Activated naive CD4-positive, alpha-beta T cell treated with anti-CD3 and anti-CD28 coated beads, Interleukin-2, amount 50 U/mL, for 16 hours (primary cell): ENCODE measurements at places on chromosomes 4 and X.
A peak's percentile ranks its signal among the peaks of the same experiment; 100 is the strongest.

DNA sequence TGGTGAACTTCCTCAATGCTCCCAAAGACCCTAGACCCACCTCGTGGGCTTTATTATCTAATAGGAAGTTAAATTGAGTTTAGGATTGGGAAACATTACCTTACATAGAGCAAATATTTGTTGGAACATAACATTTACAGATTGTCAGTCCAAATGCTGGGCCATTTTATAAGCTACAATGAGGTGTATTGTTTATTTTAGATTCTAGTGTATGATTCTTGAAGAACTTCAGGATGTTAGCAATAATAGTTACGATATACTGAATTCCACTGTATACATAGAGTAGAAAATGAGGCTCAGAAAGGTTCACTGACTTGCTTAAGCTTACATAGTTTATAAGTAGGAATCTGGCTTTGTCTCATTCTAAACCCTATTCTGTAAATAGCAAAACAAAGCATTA lies 37.4 kb downstream of the PAQR3 start:
- DNase-seq = no peak

GRCh38 chr4:8754634-8755589 lies 116.7 kb downstream of the HMX1 start:
- DNase-seq = peak; percentile 7

GRCh38 chr4:80153874-80154544 lies 43.3 kb upstream of the PRDM8 start:
- no peak for DNase-seq

DNA sequence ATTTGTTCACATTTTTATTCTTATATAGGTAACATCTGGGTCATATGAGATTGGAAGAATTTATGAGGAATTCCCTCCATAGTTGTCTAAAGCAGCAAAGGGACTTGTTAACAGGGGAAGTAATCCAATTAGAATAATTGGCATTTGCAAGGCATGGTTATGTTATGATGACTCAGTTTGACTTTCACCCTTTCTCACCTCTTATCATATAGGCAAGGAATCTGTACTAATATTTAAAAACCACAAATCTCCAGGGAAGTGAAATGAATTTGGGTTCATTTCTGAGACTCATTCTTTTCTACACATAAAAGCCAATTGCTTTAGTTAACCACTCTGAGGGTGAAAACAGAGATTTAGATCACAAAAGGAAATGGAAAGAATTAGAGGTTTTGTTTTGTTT lies 281.5 kb upstream of the DKK2 start:
- DNase-seq = no peak

DNA sequence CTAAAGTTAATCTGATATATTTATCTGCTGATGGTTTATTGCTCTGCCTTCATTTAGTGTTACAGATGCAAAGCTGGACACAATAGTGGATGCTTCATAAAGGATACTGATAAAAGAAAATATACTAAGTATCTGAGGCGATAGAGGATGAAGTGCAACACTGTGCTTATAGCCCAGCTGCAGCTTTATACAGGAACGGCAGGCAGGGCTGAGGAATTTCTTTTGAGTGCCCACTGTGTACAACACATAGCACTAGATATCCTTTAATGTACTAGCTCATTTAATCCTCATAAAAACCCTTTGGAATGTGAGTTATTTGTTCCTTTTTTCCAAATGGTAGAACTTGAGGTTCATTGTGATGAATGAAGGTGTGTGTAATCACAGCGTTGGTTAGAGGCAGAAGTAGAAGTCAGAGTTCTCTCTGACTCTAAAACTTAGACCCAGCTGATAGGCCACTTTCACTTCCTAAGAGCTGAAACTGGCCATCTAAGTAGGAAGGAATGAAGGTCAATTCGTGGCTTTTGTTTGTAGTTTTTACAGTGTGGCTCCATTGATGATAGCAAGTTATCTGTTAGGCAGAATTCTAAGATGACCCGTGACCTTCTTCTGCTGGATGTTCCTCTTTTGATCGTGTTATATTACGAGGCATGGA lies 138.0 kb downstream of the VEGFC start:
- DNase-seq = no peak

- no peak for DNase-seq
These were observed 67.8 kb upstream of the ATP6AP2 start for GRCh38 chrX:40513012-40513411.

DNA sequence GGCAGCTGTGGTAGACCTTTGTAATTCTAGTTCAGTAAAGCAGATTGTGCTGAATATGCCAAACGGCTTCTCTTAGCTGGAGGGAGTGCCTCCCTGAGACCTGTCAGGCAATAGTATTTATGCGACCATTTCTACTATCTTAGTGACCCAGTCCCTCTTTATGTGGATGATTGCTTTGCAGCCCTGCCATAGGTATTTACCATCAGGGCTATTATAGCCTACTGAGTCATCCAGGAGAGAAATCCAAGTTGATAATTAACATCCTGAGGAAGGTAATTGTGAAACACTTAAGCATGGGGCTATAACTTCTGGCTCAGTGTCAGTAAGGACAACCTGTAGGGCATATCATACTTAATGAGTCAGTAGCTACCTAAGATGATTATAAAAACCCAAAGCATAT lies 103.9 kb upstream of the MAOA start:
- no peak for DNase-seq

GRCh38 chr4:1658146-1658545 lies 26.0 kb downstream of the FAM53A start:
- DNase-seq = no peak

- no peak for DNase-seq
These were observed 98.2 kb downstream of the KLHL8 start for GRCh38 chr4:87122252-87122651.

DNA sequence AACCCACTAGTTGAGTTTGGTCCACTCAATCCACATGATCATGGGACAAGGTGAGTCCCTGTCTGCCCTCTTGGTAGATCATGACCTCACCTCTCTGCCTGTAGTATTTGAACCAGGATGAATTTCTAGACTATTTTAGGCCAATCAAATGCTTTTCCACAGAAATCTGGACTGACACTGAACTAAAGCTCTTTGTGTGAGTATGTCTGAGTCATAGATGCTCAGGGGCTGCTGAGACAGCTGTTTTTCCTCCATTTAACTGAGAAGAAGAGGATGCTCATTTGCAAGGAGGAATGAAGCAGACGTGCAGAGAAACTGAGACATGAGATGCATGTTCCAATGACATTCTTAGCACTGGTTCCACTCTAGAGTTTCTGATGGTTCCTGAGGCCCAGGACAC lies 77.3 kb upstream of the TMEM47 start:
- DNase-seq = no peak

DNA sequence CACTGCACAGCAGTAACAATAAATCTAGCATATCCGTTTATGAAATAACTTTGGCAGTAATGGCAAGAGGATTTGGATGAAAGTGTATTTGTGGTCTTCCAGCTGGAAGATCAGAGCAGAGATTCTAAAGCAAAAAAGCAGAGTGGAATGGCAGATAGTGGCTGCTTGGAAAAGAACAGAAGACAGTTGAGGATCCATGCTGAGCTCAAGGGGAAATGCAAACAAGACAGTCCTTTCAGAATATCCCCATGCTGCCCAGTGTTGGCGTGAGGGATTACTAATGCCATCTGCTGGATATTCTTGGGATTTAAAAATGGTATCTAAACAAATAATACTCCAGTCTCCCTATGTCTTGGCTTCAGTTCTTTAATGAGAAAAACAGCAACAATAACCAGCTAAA lies 629.1 kb upstream of the ATOH1 start:
- no peak for DNase-seq

DNA sequence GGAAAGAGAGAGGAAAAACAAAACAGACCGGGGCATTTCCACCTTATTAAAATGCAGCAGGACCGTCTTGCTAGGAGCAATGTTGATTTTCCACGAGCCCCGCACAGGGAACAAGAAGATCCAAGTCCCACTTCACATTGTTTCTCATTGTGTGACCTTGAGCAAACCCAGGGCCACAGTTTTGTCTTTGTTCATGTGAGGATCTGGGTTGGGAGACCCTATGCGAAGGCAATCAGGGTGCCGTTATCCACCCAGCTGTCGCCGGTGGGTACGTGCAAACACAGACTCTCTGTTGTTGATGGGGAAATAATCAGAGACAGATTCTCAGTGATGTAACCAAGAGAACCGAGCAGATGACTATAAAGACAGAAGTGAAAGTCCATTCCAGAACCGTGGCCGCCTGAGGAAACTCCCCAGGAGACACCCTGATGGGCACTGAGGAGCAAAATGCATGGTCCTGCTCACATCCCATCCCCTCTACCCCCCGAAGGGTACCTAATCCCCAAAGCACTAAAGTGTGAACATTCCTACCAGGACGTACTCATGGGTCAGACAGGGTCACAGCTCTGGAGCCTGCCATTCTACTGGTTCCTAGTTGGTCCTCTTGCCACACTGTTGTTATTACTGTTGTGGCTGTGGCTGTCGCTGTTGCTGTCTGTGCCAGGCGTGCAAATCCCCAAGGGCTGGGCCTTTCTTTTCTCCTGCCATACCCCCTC lies 102.7 kb upstream of the RBPJ start:
- no peak for DNase-seq

- DNase-seq = no peak
These were observed 9.2 kb downstream of the WDR1 start for GRCh38 chr4:10107111-10108091.

DNA sequence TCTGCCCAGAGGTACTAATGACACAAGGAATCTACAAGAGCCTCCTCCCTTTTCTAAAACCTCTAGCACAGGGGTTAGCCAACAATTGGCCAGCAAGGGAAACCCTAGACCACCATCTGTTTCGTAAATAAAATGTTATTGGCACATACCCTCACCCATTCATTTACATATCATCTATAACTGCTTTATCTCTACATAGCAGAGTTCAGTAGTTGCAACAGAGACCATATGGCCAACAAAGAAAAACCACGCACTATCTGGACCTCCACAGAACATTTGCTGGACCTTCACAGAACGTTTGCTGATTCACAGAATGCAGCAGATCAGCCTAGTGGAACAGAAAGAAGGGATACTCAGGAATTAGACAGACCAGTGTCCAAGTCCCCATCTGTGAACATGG lies 9.4 kb downstream of the SLC2A9 start:
- DNase-seq = no peak

GRCh38 chrX:17266136-17266535 lies 108.9 kb upstream of the NHS start:
- no peak for DNase-seq

DNA sequence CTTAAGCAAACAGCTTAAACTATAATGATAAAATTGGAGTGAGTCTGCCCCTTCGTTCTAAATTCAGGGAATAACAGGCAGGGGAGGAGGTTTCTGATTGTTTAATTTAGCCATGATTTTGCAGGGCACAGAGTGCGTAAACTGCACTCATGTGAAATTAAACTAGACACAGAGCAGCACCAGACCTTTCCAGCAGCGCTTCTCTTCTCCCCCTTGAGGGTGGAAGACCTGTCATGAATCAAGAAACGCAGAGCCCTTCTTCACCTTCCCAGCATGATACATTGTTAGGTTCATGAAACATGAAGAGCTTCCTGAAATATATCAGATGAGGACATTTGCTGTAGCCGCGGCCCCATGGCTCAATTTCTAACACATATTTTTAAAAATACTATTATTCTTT lies 63.1 kb downstream of the FAM114A1 start:
- DNase-seq = no peak

DNA sequence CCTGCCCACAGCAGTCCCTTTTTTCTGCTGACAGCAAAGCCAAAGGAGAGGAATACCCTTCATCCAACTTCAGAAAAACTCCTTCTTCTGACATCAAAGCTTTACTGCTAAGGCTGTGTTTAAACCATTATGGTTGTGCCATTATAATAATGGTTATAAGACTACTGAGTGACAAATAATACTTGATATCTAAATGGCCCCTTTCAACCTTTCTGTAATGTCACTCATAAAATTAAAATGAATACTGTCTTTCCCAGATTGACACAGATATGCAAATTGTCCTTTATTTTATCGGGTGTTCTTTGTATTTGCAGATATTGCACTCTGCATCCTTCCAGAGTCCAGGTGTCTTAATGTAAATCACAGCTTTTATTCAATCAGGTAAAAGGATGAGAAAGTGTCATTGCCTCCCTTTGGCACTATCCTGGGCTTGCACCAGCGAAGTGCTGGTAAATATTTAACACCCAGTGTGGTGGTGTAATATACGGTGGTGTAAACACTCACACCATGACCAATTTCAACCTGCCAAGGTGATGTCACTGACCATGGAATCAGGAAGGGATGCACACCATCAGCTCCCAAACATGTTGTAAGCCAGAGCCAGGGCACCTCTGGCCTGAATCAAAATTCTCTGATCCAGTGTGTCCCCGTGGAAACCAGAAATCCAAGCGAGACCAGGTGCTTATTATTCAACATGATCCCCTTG lies 139.4 kb upstream of the TENM3 start:
- DNase-seq = no peak

GRCh38 chr4:141642711-141643110 lies 6.3 kb downstream of the IL15 start:
- DNase-seq = no peak

DNA sequence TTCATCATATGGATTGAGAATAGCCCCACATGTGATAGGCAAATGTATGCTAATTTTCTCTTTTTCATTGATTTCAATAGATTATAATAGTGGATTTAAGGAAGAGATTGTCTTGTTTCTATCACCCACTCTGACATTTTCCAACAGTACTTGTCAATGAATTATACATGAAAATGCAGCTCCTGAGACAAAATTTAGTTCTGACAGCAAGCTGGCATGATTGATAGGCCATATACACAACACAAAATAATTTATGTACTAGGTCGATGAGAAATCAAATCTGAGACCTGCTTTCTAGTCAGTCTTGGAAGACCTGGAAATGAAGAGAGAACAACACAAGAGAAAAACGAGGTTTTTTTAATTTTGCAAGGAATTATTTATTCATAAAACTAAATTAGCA lies 118.0 kb upstream of the MYOZ2 start:
- no peak for DNase-seq

- DNase-seq = no peak
These were observed 361.0 kb upstream of the FAT1 start for GRCh38 chr4:187084701-187085100.

DNA sequence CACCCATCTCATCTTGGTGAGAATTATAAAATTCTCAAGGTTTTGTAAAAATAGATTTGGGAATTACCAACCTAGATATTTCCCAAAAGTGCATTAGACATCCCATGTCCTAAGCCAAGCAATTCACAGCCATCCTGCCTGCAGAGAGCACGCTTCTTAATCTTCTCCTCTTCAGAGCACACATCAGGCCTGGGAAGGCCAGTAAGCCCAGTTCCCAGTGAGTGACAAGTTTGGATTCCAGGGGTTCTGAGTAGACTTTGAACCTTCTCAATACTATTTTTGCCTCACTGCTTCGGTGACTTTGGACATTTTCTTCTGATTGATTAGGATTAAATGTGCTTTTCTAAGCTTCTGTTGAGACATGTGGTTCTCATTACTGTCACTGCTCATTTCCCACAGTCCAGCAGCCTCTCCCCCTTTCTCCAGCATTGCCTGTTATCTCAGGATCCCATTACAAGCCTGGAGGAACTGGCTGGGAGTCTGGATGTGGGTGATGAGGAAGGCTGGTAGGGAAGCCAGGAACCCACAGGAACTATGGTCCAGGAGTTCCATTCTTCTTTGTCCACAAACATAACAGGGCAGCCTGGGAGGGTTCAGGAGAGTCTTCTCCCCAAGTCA lies 56.4 kb upstream of the TMEM150C start:
- DNase-seq = no peak
